SK-N-MC (cell line): ENCODE measurements at places on chromosomes 11 and 22.

- no peak for DNase-seq
Measured at GRCh38 chr11:14974515-14975251, 2.5 kb upstream of the CALCA start.

DNA sequence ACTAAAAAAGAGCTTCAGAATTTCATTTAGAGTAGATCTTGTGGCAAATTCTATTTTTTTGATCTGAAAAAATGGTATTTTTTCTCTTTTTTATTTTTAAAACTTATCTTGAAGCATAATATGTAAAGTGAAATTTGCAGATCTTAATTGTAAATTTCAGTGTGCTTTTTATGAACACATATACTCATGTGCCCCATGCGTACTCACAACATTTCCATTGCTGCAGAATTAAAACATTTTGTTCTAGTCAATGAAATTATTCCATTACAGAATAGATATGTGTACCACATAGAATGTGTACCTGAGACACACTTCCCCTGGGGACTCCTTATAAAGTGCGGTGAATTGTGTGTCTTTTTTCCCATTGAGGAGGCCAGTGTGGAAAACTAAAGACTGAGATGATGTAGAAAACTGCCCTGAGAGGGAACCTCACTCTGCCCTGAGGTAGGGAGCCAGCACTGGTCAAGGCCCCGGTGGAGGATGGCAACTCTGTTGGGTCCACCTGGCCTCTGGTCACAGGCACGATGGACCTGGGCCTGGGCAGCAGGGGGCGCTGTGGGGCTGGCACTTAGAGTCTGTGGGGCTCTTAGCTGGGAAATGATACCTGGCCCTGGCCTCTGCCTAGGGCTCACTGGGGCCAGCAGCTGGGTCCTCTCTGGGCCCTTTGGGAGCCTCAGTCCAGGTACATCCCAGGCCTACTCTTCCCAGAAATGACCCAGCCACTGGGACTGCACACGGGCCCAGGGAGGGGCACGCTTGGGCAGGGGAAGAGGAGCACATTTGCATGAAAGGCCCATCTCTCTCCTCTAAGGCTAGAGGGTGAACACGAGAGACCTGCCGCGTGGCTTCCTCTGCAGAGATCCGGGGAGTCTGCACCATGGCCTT, 77.9 kb upstream of the TOP3B start:
- DNase-seq = no peak

- no peak for DNase-seq
Measured at GRCh38 chr22:19765477-19766239, 5.1 kb downstream of the TBX1 start.

DNA sequence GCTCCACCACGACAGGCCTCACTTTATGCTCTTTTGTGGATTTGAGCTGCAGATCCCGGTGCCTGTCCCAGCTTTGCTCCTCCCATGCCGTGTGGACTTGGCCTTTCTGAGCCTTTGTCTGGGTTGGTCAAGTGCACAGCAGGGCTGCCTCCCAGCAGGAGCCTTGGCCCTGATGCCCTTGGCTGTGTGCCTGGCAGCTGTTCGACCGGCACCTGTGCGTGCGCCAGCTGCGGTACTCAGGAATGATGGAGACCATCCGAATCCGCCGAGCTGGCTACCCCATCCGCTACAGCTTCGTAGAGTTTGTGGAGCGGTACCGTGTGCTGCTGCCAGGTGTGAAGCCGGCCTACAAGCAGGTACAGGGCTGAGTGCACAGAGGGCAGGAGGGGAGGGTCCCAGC, 46.5 kb downstream of the MYO7A start:
- DNase-seq = no peak

- DNase-seq = no peak
Measured at GRCh38 chr22:24822471-24822870, 16.5 kb downstream of the SGSM1 start.

- no peak for DNase-seq
Measured at GRCh38 chr11:93840981-93841380, 9.4 kb downstream of the VSTM5 start.

DNA sequence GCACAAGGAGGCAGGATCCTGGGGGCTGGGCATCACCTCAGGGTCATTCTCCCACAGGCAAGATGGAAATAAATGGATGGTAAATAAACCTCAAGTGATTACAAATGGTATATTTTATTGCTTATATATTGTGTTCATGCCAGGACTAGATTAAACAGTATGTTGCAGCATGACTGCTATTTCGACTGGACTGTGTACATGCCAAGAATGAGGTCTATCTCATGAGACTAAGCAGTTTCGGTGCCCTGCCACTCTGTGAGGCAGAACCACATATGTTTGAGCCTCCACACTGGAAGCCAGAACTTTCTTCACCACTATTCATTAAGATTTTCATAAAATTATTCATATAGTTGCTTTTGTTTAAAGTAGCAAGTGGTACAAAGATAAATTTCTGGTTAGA, 140.2 kb downstream of the DDX10 start:
- no peak for DNase-seq

DNA sequence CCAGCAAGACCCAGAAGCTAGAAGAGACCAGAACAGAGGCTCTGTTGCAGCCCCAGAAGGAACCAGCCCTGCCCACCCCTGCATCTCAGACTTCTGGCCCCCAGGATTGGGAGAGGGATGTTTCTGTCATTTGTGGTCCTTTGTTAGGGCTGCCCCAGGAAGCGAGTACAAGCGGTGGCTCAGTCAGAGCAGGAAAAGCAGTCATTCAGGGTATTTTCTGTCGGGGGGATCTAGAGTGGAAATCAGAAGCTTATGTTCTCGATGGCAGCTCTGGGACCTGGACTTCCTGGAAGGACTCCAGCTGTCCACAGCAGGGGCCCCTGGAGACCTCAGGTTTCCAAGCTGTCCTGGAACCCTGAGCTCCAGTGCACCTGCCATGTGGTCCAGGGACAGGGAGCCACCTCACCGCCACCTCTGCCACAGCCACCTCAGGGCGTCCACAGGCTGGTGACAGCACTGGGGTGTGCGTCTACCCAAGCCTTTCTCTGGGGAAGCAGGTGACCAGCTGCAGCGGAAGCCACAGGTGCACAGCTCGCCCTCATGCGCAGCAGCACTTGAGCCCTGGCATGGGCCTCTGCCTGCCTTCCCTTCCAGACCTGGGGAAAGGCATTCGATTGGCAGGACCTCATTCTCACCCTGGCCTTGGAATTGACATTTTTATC, 2.6 kb downstream of the KRTAP5-5 start:
- DNase-seq = no peak

DNA sequence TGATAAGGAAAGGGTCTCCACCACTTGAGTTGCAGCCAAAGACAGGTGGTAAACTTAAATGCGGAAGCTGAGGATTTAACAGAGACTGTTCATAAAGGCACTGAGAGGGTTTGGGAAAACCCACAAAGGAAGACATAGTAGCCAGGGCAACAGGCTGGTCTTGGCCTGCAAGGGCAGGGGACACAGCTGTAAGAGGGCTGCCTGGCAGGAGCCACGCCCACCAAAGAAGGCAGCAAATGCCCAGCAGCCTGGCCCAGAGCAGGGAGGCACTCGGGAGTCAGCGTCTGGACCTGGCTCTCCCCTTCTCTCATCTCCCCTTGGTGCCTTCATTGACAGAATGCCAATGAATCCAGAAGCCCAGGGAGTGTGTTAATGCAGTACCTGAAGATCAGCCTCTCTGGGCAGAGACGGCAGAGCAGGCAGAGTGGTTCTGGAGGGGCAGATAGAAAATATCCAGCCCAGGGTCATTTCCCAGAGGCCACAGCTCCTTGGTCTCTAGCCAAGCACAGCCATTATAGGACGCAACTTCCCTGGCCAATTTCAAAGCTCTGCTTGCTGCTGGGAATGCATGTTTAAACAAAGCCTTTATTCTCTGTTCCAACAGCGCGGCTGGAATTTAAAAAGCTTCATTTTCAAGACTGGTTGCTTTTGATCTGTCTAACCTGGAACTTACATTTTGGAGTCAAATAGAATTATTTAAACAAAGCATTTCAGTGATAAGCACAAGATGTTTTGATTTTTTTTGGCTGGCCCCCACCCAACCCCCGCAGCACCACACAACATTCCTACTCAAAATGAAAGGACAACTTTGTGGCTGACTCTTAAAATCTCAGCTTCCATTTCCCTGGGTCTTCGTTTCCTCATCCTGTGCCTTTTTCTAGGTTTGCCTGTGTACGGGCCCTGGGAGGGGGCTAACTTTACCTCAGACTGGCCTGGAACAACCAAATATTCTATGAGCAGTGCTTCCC, 125.6 kb upstream of the LMO1 start:
- no peak for DNase-seq

GRCh38 chr11:27052668-27053067, 12.1 kb downstream of the BBOX1 start:
- DNase-seq = no peak
